ENCODE measurements at places on chromosomes 7 and 10.

GRCh38 chr7:96179341-96179740, 142.6 kb downstream of the SLC25A13 start:
- no peak for DNase-seq

DNA sequence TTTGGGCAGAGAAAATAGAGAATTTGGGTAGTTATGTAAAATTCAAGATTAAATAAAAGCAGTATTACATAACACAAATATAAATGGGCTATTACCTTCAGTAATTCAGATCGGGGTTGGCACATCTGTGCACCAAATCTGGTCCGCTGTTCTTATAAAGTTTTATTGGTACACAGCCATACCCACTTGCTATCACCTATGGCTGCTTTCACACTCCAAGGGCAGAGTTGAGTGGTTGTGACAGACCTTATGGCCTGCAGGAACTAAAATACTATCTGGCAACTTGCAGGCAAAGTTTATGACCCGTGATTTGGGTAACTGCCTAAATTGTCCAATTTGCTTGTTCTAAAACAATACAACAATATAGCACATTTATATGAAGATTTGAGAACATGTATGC, 249.3 kb downstream of the DIP2C start:
- no peak for DNase-seq

- no peak for DNase-seq
Observed at GRCh38 chr7:135975166-135975565, 2.0 kb downstream of the MTPN start.

DNA sequence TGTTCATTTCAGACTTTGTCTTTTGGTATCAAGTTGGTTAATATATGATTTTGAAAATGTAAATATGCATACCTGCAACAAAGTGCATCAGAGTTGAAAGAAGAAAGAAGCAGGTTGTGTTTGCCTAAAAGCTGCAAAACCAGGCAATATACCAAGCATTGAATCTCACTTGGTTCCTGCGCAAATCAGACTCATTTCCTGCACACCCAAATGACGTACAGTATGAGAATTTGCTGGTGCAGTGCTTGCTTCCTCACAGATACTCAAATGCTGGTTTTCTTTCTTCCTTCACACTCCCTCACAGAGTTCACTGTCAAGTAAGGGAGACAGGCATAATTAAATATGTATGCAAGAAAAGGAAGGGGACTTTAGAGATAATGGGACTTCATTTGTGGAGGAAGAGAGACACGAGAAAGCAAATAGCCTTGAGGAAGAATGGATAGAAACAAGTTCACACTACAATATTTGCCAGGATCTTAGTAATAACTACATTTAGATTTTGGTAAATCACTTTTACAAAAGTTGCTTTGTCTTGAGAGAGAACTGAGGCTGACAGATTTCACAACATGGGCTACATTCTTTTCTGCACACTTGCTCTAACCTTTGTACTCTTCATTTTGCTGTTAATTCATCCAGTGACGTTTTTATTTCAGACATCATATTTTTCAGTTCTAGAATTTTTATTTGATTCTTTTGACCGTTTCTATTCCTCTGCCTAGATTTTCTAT, 56.9 kb upstream of the AOAH start:
- no peak for DNase-seq

GRCh38 chr7:112056409-112056808, 149.8 kb downstream of the DOCK4 start:
- DNase-seq: peak; percentile 97
